Stimulated activated CD8-positive, alpha-beta memory T cell treated with anti-CD3 and anti-CD28 coated beads, Interleukin-12 subunit alpha, Interleukin-12 subunit beta, amount 100 ng/mL, for 1 hour (primary cell): ENCODE measurements at places on chromosomes 1 and 21.

- DNase-seq = no peak
Measured at GRCh38 chr1:94947437-94947836, 20.5 kb upstream of the CNN3 start.

DNA sequence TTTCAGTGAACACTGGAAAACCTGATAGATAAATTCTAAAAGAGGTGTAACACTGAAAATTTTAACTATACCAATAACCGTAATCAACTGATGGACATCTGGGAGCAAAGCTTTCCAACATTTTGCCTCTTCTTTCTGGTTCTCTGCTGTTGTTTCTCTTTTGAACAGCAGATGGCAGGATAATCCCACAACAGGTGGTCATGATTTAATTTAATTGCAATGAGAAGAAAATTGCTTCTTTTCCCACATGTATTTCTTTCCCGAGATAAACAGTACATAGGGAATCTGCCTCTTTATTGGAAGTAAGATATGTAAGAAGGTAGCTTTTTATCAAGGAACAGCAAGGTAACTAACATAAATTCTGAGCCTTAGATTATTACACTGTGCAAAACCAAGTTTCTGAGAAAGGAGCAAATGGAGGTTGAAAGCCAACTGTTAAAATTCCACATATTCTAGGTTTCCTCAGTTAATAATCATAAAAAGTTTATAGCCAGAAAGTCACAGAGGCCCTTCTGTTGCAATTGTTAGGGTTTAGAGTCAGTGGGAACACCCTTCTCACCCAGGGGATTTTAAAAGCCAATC lies 72.9 kb downstream of the RPS6KA1 start:
- no peak for DNase-seq

- DNase-seq = no peak
Measured at GRCh38 chr21:45959182-45959581, 22.4 kb upstream of the COL6A1 start.

GRCh38 chr1:226626577-226626956 lies 78.0 kb downstream of the STUM start:
- DNase-seq = peak; percentile 61

DNA sequence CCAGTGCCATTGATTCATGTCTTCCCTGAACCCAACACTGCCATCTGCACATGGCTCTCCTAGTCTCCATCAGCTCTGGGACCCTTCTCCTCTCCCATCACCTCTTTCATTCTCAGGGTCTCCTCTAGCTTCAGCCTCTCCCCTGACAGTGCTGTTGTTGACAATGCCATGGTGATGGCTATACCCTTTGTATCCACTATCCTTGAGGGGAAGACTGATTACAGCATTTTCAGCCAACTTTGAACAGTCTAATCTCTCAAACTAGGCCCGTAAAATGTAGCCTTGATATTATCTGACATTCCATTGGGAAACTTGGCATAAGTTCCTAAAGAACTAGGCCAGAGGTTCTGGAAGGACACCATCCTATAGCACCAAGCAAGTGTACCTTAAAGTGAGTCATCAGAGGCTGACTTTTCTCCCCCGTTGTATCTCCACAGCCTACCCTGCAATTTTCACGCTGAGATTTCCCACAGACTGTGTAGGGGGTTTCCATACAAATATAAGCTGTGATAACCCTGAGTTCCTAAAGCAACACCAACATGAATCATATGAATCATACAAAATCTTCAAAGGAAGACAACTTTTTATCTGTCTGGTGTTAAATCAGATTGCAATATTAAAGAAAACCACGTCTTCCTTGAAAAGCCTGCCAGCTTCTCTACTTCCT lies 5.8 kb downstream of the HAO2 start:
- DNase-seq = no peak

- no peak for DNase-seq
Measured at GRCh38 chr1:30406996-30407864, 316.2 kb downstream of the MATN1 start.

GRCh38 chr1:113488576-113489177 lies 98.4 kb downstream of the MAGI3 start:
- DNase-seq = no peak

GRCh38 chr1:36705629-36706028 lies 222.9 kb upstream of the CSF3R start:
- DNase-seq = no peak

GRCh38 chr1:202046748-202047708 lies 36.6 kb downstream of the ELF3 start:
- DNase-seq = no peak

DNA sequence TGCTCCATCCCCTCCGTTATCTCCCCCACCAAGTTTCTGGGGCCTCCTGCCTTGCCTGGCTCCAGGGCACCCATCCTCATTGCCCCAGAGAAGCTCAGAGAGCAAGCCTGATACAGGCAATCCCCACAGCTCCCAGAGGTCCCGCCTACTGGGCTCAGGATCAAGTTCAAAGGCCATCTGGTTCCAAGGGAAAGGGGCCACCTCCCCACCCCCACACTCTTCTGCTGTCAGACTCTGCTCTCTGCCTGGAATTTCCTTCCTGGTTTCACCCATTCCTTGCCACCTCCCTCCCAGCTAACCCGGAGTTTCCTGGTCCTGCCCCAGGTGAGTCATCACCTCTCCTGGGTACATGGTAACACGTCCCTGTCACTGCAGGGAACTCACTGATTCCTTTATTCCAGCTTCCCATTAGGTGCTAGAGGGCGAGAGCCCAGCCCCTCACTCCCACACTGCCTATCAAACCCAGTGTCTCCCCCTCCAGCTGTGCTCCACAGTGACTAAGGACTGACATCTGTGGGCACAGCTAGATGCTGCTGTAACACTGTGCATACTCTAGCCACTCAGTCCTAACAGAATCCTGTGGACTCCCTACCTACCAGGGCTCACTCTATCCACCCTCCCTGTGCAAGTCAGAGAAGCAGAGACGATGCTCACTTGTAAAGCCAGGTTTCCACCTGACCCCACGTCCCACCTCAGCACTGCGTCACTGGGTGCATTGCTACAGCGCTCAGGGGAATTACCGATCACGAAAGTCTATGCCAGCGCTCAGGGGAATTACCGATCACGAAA lies 21.8 kb downstream of the RSPH1 start:
- no peak for DNase-seq

DNA sequence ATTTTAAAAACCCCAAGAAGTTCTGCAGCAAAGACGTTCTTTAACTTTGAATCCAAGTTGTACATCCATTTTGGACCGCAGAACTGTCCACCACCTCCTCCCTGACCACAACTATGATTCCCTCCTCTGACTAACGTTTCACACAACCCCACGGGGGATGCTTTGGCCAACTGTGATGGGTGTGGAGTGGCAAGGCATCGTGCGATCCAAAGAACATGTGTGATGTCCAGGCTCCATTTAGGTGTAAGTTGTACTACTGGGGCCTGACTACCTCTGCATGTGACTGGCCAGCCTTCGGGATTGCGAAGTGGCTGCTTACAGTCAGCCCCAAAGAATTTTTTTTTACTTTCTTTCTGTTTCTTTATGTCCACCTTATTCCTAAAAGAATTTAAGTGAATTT lies 6.7 kb downstream of the KCNJ15 start:
- DNase-seq = no peak

DNA sequence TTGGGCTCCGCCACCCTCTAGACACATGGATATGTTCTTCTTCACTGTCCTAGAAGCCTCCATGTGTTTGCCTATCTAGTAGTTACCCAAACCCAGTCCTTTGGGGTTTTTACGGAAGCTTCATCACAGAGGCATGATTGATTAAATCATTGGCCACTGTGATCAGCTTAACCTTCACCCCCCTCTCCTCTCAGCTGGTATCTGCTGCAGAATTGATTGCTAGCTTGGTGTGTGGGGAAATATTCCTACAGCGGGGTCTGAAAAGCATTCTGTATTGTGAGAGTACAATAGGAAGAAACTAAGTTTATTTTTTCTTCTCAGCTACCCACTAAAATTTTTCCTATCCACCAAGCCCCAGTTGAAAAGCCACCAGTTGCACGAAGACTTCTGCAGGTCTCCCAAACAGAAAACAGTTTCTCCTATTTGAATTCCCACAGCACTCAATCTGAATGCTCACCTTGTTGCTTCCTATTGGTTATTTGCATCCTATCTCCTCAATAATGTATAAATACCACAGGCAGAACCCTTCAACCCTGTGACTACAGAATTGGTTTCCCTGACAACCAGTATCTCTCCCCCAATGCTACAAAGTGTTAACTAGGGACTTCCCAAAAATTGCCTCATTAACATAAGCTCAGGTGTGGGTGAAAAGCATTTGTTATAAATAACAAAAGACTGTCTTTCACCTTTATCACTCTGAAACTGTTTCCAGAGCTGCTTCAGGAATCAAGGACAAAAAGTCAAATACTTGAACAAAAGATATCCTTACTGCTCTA lies 9.3 kb upstream of the VANGL1 start:
- no peak for DNase-seq

- DNase-seq = no peak
Measured at GRCh38 chr1:233656687-233657086, 42.8 kb downstream of the KCNK1 start.

- DNase-seq = no peak
Measured at GRCh38 chr1:29169976-29170375, 11.7 kb downstream of the SRSF4 start.

DNA sequence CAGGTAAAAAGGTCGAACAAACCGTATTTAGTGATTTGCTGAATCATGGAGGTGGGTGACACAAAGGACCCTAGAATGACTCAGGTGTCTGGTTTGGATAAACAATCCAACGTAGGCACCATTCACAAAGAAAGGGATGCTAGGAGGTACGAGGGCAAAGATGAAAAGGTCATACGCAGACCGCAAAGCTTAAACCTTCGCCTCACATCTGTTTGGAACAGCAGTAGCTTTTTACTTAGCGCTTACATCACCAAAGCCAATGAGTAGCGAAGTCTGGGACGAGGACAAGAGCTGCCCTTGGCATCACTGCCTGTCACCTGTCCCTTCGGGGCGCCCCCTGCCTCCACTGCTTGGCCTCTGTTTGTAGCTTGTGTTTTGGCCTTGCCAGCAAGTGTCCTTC lies 350.2 kb downstream of the SMYD3 start:
- DNase-seq = no peak

- DNase-seq = no peak
Measured at GRCh38 chr1:149965440-149965839, 28.8 kb upstream of the MTMR11 start.

DNA sequence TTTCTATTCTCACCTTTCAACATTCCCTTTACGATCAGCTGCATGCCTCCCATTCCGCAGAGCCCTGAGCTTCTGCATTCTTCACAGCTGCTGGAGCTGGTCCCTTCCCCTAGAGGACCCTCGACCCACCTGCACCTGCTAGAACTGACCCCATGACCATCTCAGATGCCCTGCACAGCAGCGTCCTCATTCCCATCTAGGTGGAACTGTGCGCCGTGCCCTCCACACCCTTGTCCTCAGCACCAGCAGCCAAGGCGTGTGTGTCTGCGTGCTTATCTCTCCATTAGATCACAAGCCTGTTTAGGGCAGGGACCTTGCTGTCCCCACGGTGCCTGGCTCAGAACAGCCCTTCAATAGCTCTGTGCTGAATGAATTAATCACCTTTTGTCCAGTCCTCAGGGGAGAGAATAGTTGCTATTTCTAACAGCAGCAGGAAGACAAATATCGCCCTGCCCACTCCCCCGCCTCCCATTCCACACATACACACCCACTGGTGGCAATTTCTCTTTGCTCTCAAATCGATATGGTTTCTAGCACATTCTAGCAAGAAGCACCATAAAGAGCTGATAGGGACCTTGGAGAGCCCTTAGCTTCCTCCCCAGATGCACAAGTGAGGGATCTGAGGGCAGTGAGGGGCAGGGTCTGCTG lies 61.7 kb downstream of the KCNN3 start:
- DNase-seq = no peak

DNA sequence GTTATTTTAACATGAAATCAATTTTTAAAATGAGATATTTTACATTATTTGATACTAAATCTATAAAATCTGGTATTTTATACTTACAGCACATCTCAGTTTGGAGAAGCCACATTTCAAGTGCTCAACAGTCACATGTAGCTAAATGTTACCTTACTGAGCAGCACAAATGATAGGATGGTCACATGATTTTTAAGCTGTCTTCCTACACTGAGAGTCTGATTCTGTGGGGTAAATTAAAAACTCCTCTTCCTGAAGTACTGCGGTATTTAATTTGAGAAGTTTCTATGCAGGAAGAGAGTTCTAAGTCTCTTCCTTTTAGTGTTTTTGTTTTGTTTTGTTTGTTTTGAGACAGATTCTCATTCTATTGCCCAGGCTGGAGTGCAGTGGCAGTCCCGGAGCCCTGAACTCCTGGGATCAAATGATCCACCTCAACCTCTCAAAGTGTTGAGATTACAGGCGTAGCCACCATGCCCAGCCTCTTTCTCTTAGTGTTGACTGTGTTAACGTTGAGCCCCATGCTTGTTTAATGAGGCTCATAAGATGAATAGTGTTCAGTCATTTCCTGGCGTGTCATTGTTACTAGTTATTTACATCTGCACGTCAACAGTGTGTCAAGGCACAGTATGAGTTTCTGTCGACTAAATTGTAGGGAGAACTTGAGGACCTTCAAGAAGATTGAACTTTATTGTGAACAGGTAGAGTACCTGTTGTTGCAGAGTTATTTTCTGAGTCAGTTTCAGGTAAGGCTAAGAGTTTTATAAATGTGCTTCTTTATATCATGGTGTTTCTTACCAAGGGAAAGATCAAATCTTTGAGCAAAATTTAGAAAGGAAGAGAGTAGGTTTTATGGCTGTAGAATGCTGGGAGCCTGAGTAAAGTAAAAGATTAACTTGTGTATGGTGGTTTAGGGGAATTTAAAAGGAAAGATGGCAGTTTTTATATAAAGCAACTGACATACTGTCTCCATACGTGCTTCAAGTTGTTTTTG lies 3.3 kb downstream of the CNST start:
- no peak for DNase-seq

DNA sequence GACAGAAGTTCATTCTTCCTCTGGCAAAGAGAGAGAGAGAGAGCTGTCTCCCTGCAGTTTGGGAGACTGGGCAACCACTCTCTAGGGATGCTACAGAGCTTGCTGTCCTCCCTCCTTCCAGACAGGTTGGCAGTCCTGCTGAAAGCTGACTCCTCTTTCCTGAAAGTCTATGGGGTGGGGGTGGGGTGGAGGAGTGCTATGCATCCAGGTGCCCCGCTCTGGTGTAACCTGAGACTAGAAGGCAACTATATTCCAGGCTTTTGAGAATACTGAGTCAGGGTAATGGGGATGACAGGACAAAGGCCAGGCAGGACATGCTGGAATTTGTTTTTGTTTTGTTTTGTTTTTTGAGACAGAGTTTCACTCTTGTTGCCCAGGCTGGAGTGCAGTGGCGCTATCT lies 55.4 kb downstream of the OPTC start:
- DNase-seq = no peak

- DNase-seq = no peak
Measured at GRCh38 chr1:8303141-8303540, 14.8 kb upstream of the SLC45A1 start.

DNA sequence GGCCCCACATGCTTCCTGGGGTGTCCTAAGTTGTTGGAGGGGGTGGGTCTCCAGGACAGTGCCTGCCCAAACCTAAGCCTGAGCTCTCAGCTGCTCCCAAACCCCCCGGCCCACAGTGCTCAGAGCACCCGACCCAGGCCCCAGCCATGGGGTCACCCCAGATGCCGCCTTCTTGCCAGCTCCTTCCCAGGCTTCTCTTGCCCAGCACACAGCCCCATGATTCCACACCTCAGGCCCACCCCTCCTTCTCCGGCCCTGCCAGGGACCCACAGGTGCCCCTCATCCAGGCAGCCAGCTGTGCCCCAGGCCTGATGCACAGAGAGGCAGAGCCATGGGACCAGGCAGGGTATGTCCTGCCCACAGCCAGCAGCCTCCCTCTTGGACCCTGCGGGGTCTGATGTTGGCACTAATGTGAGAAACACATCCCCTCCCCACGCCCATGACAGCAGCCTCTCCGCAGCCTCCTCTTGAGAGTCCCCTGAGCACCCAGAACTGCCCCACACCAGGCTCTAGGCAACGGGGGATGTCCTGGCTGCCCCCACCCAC lies 4.9 kb downstream of the WNT9A start:
- no peak for DNase-seq
